ENCODE measurements at places on chromosomes 3 and 15.
A peak's percentile ranks its signal among the peaks of the same experiment; 100 is the strongest.

GRCh38 chr15:63602595-63602994, 5.4 kb downstream of the FBXL22 start:
- DNase-seq: no peak

DNA sequence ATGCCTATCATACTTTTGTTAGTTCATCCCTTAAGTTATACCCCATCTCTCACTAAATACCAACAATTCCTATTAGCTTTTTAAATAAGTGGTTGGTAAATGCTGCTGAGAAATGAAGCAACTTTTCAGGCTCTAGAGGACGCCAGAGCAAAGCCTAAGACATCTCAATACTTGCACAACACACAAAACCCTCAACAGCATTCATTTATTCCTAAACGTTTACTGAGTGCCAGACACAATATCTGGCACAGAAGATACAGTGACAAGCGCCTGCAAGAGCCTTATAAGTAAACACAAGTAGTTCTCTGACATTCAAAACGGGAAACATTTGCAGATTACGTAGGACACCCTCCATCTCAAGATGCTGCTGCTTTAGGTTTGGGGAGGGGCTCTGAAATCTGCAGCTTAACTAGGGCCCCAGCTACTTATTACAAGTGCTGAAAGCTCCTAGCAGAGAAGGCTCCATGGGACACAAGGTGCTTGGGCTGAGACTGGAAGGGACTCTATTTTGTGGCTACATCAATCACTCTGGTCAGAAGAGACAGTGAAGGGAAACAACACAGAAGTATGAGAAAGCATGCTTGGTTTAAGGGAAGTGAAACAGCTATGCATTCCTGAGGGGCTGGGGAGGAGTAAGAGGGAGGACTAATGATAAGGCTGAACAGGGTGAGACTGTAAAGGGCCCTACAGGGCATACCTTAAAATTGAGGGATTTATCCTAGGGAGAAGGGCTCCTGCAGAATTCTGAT, 311.3 kb downstream of the PLCL2 start:
- peak; percentile 16 for DNase-seq

DNA sequence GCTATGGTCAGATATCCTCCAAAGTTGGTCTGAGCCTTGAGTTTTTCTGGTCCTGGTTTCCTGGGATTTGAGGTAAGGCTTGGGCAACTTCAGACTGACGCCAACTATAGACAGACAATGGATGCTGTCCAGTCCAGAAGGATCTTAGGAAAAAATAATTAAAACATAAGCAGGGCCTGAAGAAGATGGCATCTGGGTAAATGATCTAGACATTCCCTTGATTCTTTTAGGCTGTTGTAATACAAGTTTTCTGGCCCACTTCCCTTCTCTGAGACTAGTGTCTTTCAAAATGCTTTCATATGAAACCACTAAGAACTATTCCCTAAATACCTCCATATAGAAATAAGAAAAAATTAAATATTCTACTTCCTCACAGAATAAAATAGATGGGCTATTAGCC, 47.7 kb upstream of the PLXND1 start:
- peak; percentile 55 for DNase-seq

DNA sequence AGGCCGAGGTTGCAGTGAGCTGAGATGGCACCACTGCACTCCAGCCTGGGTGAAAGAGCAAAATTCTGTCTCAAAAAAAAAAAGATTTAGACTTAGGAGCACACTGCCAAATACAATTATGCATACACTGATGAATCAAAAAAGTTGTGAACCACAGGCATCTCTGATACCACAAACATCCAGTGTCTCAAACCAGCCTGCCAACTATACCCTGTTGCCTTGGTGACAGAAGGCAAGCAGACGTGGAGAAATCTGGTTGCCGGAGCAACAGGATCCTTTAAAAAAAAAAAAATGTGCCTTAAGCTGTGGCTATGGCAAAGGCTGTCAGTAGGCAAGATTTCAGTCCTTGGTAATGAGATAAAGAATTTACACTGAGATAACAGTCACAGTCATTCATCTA, 202.3 kb downstream of the NEK10 start:
- peak; percentile 98 for DNase-seq

DNA sequence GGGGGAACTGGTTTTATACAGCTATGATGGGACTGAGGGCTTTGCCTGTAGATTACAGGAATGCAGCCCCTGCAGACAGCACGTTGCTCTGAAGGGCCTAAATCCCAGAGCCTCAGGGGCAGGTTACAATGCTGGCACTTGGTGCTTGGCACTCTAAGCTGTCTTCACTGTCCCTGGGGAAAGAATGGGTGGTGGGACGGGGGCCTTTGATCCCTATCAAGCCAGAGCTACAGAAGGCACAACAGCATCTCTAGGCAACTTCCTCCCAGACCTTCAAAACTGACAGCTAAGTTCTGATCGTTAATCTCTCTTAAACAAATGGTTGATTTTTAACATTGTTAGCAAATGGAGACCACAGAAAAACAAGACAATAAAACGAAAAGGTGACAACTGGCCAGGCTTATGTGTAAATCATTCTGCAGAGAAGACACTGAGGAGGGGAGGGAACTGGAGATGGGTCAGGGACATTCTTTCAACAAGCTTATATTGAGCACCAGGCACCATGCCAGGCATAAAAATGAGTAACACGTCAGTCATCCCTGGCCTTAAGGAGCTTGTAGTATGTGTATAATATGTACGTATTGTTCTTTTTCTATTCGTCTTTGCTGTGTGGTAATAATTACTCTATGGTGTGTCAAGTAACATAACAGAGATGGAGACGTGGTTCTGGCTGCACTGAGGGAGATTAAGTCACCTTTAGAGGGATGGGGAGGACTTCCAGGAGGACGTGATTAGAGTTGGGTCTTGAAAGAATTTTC, 49.1 kb downstream of the CA12 start:
- peak; percentile 57 for DNase-seq

- peak; percentile 10 for DNase-seq
Measured at GRCh38 chr3:46705022-46705530, 3.9 kb downstream of the TMIE start.
